ENCODE measurements at places on chromosomes 11 and 22. TPM values are rescaled to one million over a fixed set of nuclear protein-coding genes. Genes with fewer than 3 reads are reported as not detected.

Gene MIOX
- total RNA-seq: not detected

Gene TMEM86A
- total RNA-seq: 9.1 TPM

Gene FXYD6
- total RNA-seq: 41.4 TPM

Gene ZNF214
- total RNA-seq: 2.0 TPM

Gene NELL1
- total RNA-seq: not detected

Gene F2
- not detected for total RNA-seq

Gene CLMP
- total RNA-seq: 22.5 TPM

Gene TBX10
- total RNA-seq: not detected

Gene ZNF70
- total RNA-seq: 6.0 TPM

Gene SYTL2
- 21.3 TPM for total RNA-seq

Gene NXPE4
- not detected for total RNA-seq

Gene CHORDC1
- 26.6 TPM for total RNA-seq

Gene C11orf71
- 6.5 TPM for total RNA-seq

Gene OAF
- total RNA-seq: 29.1 TPM

Gene TECTA
- total RNA-seq: 0.87 TPM

Gene CCDC134
- total RNA-seq: 9.7 TPM

Gene GTSE1
- total RNA-seq: 6.4 TPM

Gene NPTXR
- 4.5 TPM for total RNA-seq

Gene OR8G1
- not detected for total RNA-seq

Gene TTC36
- total RNA-seq: not detected

Gene KREMEN1
- 24.6 TPM for total RNA-seq

Gene ACRV1
- total RNA-seq: not detected

Gene CDC42EP2
- total RNA-seq: 18.5 TPM

Gene VSTM5
- 0.38 TPM for total RNA-seq

Gene UNC93B1
- total RNA-seq: 98.9 TPM

Gene EED
- 20.3 TPM for total RNA-seq

Gene GAB4
- total RNA-seq: not detected

Gene CDC42EP1
- 84.3 TPM for total RNA-seq

Gene TMEM191B
- 2.8 TPM for total RNA-seq

Gene AIFM3
- 6.0 TPM for total RNA-seq

Gene PGR
- total RNA-seq: 2.2 TPM

Gene PATE1
- not detected for total RNA-seq

Gene KRTAP5-1
- total RNA-seq: not detected

Gene PTH
- not detected for total RNA-seq

Gene TRPM5
- total RNA-seq: not detected

Gene NEAT1
- total RNA-seq: 1,441 TPM

Gene OR2AG2
- total RNA-seq: 0.20 TPM

Gene AGBL2
- total RNA-seq: 2.6 TPM

Gene THRSP
- not detected for total RNA-seq

Gene IL17REL
- total RNA-seq: not detected

Gene OR51B5
- total RNA-seq: 0.29 TPM

Gene ANGPTL5
- total RNA-seq: 0.34 TPM

Gene LARGE1
- 22.4 TPM for total RNA-seq

Gene BDNF
- 1.1 TPM for total RNA-seq

Gene APOBEC3A
- 2.4 TPM for total RNA-seq

Gene LUZP2
- total RNA-seq: 1.2 TPM

Gene KRTAP5-11
- not detected for total RNA-seq

Gene FXYD2
- total RNA-seq: 1.2 TPM

Gene TIMP3
- 308 TPM for total RNA-seq

Gene SERHL2
- total RNA-seq: 3.0 TPM

Gene OR8D4
- total RNA-seq: not detected

Gene MS4A7
- 143 TPM for total RNA-seq

Gene PARVA
- 85.1 TPM for total RNA-seq

Gene ENTHD1
- total RNA-seq: 0.16 TPM

Gene INSC
- 0.79 TPM for total RNA-seq

Gene CHRM1
- 2.3 TPM for total RNA-seq

All from left lung (tissue), 14 donors.